ENCODE measurements at places on chromosomes 3 and 15.

DNA sequence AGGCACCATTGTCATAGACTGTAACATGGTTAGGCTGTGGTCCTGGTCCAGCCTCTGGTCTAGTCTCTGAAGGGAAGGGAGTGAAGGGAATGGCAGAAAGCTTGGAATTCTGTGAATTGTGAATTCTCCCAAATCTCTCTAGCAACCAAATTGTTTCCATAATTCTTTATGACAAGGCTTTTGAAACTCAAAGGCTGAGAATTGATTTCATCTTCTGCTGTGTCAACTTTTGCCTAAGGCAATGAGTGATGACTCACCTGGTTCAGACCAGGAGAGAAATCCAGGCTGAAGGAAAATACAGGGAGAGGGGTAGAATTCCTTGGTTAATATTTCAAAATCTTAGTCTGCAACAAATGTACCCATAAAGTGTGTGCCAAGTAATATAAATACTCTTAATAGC is 82.6 kb upstream of the ADPGK start:
- DNase-seq = no peak

DNA sequence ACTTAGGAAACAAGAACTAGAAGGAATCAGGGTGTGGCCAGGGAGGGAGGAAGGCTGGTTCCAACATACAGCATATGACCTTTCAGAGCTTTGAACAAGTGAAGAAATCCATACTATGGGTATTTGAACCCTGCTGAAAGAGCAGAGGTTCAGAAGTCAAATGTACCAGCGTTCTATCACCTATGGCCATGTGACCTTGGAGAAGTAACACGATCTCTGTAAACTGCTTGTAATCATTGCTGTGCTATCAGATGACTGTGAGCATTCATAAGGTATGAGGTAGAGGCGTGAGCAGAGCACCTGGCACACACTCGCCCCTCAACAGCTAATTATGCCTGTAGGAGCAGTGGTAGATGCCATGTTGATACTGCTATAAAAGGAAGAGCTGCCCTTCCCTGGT is 55.2 kb downstream of the KLHL6 start:
- DNase-seq = no peak

DNA sequence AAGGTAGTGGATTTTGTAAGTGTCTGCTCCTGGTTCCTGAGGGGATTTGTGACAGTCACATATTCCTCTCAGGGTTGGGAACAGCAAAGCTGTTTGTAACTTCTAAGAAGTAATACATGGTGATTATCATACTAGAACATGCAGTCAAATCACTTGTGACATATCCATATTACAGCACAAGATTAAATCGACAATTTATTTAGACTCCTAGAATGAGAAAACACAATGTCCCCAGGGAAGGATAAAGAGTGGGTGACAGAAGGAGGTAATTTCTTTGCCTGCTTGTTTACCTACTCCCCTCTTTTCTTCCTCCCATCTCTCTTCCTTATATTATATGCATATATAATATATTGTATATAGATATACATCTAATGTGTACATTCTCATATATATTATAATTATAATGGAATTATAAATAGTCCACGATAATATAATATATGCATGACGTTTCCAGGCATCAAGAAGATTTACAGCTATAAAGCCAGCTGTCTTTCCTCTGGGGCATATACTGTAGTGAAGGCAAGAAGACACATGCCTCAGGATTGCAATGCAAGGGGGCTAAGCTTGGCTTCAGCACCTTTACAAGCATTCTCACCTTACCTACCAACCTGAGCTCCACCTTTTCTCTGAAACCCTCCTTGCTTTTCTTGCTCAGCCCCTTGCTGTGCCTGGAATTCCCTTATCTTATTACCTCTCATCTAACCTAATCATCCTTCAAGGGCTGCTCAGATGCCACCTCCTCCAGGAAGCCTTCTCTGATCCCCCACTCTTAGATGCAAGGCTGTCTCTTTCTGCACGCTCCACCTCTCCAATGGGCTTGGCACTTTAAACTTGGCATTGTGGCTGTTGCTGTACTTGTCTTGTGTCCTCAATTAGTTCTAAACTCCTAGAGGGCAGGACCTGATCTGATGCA is 73.1 kb upstream of the PIAS1 start:
- DNase-seq = no peak

- no peak for DNase-seq
These were observed 21.9 kb upstream of the POLR2M start for GRCh38 chr15:57684491-57685151.

DNA sequence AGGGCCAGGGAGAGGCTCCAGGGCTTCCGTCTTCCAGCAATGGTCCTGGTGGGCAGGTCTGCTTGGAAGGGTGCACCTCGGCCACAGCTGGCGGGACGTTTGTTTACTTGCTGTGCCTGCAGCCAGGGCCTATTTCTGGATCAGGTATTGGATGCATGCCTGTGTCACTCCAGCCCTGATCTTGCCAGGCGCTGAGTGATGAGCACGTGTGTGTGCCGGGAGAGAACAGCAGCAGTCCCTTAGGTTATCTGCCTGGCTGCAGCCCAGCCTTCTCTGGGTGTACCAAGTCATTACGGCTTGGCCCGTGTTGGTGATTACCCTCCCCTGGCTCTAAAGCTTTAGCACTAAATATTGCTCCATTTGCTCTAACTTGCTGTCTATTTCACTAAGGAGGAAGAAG is 14.9 kb downstream of the CCDC32 start:
- DNase-seq = no peak

DNA sequence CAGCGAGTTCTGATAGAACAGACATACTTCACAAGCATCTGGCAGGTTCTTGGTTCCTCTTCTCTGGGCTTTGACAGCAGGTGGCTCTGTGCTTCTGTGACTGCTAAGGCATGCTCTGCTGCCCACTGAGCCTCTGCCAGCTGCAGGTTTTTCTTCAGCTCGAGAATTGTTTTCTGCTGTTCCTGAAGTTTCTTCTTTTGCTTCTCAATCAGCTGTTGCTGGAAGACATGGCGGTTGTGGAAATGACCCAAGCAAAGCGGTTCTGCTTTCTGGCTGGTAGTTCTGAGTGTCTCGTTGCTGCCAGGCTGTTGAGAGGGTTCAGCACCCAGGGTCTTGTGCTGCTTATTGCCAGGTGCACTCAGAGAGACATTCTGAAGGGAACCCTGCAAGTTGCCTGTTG is 50.8 kb downstream of the CCDC191 start:
- no peak for DNase-seq

GRCh38 chr3:51389423-51390183 is 1.5 kb upstream of the RBM15B start:
- no peak for DNase-seq

GRCh38 chr3:23086331-23086730 is 116.8 kb upstream of the UBE2E2 start:
- DNase-seq = no peak

DNA sequence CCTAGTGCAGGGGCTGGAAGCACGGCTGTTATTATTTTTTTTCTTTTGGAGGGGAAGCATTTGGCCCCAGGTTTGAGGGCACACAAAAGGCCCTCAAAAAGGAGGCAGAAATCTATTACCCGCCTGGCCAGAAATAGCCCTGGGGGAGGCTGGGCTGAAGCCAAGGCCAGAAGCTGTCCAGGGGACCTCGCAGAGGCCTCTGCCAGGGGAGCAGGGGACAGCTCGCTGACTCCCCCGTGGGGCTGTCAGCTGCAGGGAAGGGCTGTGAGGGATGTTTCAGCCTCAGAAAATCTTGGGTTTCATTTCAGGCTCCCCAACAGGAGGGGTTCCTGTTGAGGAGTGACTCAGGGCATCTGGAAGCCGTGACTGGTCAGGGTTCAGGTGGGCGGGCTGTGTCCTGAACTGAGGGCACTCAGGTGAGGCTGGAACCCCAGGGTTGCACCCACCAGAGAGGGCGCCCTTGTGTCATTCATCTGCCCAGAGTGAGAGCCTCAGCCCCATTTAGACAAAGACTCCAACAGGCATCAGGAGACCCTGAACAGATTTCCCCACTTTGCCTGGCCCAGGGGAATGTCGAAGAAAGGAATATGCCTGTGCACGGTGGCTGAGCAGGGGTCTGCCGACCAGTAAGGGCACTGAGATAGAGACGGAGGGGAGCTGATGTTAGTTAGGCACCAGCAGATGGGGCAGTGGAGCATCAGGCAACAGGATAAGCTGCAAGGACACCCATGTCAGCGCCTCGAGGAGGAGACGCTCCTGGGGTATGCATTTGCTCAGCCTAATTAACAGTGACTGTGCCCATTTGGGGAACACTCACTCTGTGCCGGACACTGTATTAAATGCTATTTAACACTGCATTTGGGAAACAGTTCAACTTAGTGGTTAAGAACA is 43.5 kb upstream of the SLC6A11 start:
- DNase-seq = no peak

GRCh38 chr3:157182879-157183278 is 22.9 kb upstream of the CCNL1 start:
- no peak for DNase-seq

Data from HS-5 (cell line).